ENCODE measurements at places on chromosomes 5 and 9. TPM values are rescaled to one million over a fixed set of nuclear protein-coding genes. Genes with fewer than 3 reads are reported as not detected.
A peak's percentile ranks its signal among the peaks of the same experiment; 100 is the strongest.

SMIM32 gene
- total RNA-seq: not detected

DNA sequence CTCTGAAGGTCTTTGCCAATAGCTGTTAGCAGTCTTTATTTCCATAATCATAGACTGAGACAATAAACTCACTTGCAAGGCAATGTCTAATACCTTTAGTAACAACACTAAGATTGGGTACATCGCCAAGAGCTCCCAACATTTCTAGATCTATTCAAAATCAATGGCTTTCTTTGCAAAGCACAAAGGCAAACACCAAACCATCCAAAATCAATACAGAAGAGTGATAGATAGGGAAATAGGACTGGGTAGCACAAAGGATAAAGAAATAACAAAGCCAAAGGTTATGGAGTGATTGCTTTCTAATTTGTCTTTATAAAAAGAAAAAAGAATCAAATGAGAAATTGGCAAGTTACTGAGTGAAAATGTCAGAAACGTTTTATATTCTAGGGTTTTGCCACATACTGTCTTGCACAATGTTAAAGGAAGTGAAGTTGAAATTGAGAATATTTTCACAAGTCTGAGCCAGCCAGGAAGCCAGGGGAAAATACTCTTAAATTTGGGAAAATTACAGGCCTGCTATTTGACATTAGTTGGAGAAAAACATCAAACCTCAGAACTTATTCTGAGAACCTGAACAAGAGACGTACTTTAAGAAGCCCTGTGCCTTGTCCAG is 53.3 kb upstream of the LHFPL2 start:
- no peaks in the 10 kb centered on the region for H3K36me3 ChIP-seq
- H3K27me3 ChIP-seq: no peaks in the 10 kb centered on the region
- H3K4me1 ChIP-seq: no peaks in the 10 kb centered on the region
- H3K4me3 ChIP-seq: no peak overlapping the region

CCDC152 gene
- 0.89 TPM for total RNA-seq

DNA sequence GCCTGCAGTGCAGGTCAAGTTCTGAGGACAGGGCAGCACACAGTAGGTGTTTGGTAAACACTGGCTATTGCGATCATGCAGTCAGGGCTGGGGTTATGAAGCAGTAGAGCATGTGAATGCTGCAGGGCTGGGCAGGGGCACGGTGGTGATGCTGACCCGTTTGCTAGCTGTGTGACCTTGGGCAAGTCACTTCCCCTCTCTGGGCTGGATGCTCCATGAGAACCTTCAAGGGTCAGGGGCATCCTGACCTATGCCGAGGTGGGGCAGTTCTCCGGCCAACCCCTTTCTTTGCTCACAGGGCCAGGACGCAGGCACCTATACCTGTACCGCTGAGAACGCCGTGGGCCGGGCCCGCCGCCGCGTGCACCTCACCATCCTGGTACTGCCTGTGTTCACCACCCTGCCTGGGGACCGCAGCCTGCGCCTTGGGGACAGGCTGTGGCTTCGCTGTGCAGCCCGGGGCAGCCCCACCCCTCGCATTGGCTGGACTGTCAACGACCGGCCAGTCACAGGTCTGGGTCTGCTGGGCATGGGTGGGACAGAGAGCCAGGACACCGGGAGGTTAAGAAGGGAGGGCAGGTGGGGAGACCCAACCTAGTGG is 39.0 kb upstream of the ASS1 start:
- H3K4me1 ChIP-seq: no peaks in the 10 kb centered on the region
- H3K27ac ChIP-seq: no peak overlapping the region
- no peak overlapping the region for H3K4me3 ChIP-seq
- no peak for DNase-seq
- no peaks in the 10 kb centered on the region for H3K27me3 ChIP-seq

GRCh38 chr5:73005886-73006285 is 50.0 kb downstream of the FCHO2 start:
- no peaks in the 10 kb centered on the region for H3K4me1 ChIP-seq
- DNase-seq: no peak
- no peaks in the 10 kb centered on the region for H3K27me3 ChIP-seq
- H3K36me3 ChIP-seq: peaks cover 6% of the 10 kb centered on the region
- H3K27ac ChIP-seq: no peak overlapping the region

DNA sequence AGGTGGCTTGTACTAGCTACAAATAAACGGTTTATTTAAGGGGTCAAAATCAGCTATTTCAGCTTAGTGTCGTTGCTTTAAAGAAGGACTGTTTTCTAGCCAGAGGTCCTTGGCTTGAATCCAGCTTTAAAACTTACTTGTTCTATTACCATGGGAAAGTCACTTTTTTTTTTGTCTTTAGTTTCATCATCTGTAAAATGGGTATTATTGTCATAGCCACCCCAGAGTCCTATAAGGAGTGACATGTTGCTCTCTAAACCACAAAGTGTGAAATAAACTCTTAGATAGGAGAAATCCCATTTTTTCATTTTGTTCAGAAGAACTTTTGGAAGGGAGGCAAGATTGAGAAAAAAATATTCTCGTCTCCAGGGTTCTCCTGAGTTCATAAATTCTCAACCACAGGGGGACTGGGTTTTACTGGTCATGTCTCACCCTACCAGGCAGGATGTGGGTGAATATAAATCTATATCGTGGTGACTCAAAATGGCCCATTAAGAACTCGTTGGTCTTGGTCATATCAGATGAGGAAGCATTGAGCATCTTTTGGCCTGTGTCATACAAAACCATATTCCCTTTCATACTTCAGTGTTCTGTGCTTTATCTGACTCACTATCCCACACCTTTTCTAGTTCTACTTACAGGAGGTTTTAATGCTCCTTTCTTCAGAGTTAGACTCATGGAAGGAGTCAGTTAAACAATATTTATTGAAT is 202.7 kb upstream of the NR3C1 start:
- H3K27me3 ChIP-seq: no peaks in the 10 kb centered on the region
- H3K36me3 ChIP-seq: no peaks in the 10 kb centered on the region
- no peak for DNase-seq
- H3K27ac ChIP-seq: no peak overlapping the region
- no peak overlapping the region for H3K4me3 ChIP-seq
- H3K4me1 ChIP-seq: no peaks in the 10 kb centered on the region

DNA sequence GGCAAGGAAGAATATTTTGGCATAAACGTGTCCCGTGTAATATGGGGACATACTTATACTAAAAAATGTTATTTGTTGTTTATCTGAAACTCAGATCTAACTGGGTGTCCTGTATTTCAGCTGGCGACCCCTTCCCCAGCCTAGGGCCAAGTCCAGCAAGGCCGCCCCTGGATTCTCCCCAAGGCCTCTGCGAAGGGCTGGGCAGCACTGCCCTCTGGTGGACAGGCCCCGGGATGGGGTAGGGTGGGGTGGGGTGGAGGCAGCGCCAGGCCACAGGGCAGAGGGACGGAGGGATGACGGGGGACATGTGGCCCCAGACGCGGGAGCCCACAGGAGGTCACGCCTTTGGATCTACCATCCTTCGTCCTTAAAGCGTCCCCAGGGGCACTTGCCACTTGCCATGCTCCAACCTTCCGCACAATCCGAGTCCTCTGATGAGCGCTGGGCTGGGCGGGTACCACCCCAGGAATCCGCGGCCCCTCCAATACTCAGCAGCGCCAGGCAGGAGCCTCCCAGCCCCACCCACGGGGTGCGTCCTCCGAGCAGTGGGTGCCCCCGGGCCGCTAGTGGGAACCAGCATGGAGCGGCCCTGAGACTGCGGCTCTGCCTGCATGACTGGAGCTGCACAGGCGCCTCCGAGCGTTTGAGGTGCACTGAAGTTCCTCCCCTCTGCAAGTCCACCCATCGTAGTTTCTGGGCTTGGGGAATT is 7.1 kb upstream of the AGPAT2 start:
- no peak for DNase-seq
- no peaks in the 10 kb centered on the region for H3K4me1 ChIP-seq
- no peak overlapping the region for H3K4me3 ChIP-seq
- no peak overlapping the region for H3K27ac ChIP-seq

DNA sequence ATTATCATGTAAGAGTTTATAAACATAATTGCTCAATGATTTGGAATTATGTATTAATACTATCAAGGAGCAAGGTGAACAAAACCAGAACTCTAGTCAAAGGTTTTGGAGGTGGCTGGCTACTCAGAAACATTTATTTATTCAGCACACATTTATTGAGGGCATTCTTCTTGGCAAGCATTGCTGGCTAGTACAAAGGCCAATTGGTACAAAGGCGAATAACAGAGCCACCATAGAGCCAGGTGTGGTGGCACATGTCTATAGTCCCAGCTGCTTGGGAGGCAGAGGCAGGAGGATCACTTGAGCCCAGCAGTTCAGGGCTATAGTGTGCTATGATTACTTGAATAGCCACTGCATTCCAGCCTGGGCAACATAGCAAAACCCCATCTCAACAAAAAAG is 242.1 kb downstream of the CWC27 start:
- H3K36me3 ChIP-seq: no peaks in the 10 kb centered on the region
- no peak overlapping the region for H3K27ac ChIP-seq
- DNase-seq: no peak

SYNPO gene
- total RNA-seq: 369 TPM

EQTN gene
- not detected for total RNA-seq

DNA sequence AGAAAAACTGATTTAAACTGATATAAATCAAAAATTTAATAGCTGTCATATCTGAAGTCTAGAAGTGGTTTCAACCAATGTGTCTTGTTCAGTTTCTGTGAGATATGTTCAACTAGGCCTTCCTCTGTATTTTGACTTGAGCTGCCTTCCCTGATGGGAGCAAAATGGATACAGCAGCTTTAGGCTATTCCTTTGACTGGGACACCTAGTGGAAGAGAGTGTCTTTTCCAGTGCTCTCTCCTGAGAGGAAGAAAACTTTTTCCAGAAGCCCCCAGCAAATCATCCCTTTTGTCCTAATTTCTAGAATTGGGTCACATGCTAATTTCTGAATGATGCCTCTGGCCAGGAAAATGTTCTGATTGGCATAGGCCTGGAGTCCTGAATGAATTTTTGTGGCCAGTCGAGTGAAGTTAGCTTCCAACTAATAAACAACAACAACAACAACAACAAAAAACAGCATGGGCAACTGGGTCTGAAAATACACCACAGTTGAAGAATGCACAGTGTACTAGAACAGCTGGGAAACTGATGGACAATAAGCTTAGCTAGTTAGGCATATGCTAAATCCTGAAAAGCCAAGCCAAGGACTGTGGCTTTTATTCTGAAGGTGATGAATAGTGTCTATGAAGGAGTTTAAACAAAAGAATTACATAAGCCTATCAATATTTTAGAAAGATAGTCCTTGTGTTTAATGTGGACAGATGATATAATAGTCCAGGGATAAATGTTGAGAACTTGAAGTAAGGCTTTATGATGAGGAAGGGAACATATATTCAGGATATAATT is 125.7 kb downstream of the FBN2 start:
- H3K27me3 ChIP-seq: no peaks in the 10 kb centered on the region
- DNase-seq: no peak
- no peaks in the 10 kb centered on the region for H3K4me1 ChIP-seq

GRXCR2 gene
- total RNA-seq: 1.0 TPM

- H3K4me3 ChIP-seq: no peak overlapping the region
- H3K27me3 ChIP-seq: no peaks in the 10 kb centered on the region
- H3K27ac ChIP-seq: peak overlapping the region; percentile 37
- no peaks in the 10 kb centered on the region for H3K4me1 ChIP-seq
- DNase-seq: no peak
Measured at GRCh38 chr9:87793292-87793691, 67.4 kb downstream of the CTSL start.

- no peak for DNase-seq
- H3K4me3 ChIP-seq: no peak overlapping the region
- no peak overlapping the region for H3K27ac ChIP-seq
Measured at GRCh38 chr9:84975926-84976325, 306.4 kb downstream of the NTRK2 start.

GRCh38 chr5:38600329-38601045 is 44.0 kb upstream of the LIFR start:
- H3K36me3 ChIP-seq: no peaks in the 10 kb centered on the region
- no peak for DNase-seq
- H3K4me3 ChIP-seq: no peak overlapping the region
- H3K4me1 ChIP-seq: peaks cover 34% of the 10 kb centered on the region
- peak overlapping the region; percentile 50 for H3K27ac ChIP-seq
- H3K27me3 ChIP-seq: no peaks in the 10 kb centered on the region

- H3K27ac ChIP-seq: peak overlapping the region; percentile 58
- no peak overlapping the region for H3K4me3 ChIP-seq
- no peak for DNase-seq
- peaks cover 16% of the 10 kb centered on the region for H3K4me1 ChIP-seq
- no peaks in the 10 kb centered on the region for H3K27me3 ChIP-seq
Measured at GRCh38 chr5:115977988-115978387, 15.7 kb downstream of the LVRN start.

DNA sequence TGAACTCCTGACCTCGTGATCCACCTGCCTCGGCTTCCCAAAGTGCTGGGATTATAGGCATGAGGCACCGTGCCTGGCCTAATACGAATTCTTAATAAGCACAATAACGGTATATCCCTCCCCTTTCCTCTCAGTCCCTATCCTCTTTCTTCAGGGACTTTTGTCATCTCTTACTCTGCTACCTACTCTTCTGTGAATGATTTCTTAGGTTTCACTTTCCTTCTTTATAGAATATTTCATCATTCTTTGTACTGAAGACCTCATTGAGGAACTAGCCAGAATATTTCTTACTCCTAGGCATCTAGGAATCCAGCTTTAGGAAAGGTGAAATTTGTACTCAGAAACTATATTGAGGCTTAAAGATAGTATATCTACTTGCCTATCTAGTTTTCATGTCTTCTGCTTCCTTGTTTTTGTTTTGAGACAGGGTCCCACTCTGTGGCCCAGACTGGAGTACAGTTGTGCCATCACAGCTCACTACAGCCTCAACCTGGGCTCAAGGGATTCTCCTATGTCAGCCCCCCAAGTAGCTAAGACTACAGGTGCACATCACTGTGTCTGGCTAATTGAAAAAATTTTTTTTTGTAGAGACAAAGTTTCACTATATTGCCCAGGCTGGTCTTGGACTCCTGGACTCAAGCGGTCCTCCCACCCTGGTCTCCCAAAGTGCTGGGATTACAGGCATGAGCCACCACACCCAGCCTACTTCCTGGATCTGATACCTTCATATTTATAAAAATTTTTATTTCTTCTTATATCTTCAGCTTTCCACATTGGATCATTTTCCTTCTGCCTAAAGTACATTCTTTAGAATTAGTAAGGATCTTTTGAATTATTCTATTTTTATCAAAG is 69.7 kb downstream of the GPBP1 start:
- H3K27me3 ChIP-seq: no peaks in the 10 kb centered on the region
- peaks cover 14% of the 10 kb centered on the region for H3K36me3 ChIP-seq
- no peak overlapping the region for H3K4me3 ChIP-seq
- no peak overlapping the region for H3K27ac ChIP-seq
- no peak for DNase-seq
- no peaks in the 10 kb centered on the region for H3K4me1 ChIP-seq

TMEM215 gene
- not detected for total RNA-seq

DNA sequence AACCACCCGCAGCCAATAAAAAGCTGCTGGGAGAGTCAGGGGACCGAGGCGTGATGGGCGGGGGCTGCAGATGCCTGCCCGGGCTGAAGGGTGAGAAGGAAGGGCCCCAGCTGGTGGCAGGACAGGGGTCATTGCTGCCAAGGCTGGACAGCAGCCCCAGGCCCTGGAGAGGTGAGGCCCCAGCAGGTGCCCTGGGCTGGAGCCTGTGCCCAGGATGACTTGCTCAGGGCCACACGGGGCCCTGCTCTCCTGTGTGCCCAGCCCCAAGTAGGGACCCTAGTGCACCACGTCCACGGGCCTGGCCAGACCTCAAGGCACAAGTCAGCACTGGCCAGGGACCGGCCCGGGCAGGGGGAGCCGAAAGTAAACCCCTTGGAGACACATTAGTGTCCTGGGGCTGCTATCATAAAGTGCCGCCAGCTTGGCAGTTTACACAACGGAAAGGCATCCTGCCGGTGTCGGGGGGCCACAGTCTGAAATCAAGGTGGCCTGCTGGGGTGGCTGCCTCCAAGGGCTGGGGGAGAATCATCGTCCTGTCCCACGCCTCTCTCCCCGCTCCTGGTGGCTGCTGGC is 22.0 kb downstream of the LHX3 start:
- no peak overlapping the region for H3K27ac ChIP-seq
- DNase-seq: no peak
- no peak overlapping the region for H3K4me3 ChIP-seq
- no peaks in the 10 kb centered on the region for H3K36me3 ChIP-seq
- no peaks in the 10 kb centered on the region for H3K4me1 ChIP-seq
